ENCODE measurements at places on chromosomes 1 and 21. TPM values are rescaled to one million over a fixed set of nuclear protein-coding genes. Genes with fewer than 3 reads are reported as not detected.

DNA sequence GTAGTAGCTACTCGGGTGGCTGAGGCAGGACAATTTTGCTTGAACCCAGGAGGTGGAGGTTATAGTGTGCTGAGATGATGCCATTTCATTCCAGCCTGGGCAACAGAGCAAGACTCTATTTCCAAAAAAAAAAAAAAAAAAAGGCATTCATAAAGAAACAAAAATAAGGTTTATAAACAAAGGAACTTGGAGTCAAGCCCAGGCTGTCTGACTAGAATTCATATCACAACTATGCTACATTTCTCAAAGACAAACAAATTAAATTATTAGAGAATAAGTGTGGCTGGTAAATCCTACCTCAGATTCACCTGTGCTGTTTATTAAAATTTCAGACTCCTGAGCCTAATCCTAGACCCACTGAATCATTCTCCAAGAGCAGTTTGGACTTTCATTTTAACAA lies 4.2 kb downstream of the GCLM start:
- no peak for DNase-seq

GRCh38 chr1:40363721-40364120 lies 9.8 kb upstream of the SMAP2 start:
- no peak for DNase-seq

Gene CFAP57
- 0.09 TPM for total RNA-seq

GRCh38 chr1:175591083-175591743 lies 152.2 kb downstream of the TNR start:
- no peak for DNase-seq

DNA sequence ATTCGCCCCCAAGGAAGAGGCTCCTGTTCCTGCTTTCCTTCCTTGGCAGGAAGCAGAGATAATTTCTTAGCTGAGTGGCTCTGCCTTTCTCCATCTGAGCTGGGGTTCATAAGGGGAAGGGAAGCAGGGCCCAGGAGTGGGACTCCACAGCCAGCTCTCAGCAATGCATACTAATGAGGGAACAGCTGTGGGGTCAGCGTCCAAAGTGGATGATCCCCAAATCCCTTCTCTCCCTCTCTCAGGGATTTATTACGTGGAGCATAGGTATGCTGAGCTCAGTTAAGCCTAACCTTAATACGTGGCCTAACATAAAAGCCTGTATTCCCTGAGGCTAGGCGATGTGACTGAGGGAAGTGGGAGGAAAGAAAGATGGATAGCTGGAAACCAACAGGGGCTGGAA lies 87.3 kb upstream of the CTTNBP2NL start:
- no peak for DNase-seq

GRCh38 chr1:240693036-240693435 lies 81.1 kb upstream of the GREM2 start:
- DNase-seq, result no peak

Gene GBP6
- total RNA-seq, result not detected

GRCh38 chr1:14724246-14724645 lies 125.8 kb downstream of the KAZN start:
- no peak for DNase-seq

- DNase-seq, result no peak
Measured at GRCh38 chr1:76867342-76868130, at the start of gene ST6GALNAC5. Gene ST6GALNAC5, plus strand, starts transcription at chr1:76867480.

DNA sequence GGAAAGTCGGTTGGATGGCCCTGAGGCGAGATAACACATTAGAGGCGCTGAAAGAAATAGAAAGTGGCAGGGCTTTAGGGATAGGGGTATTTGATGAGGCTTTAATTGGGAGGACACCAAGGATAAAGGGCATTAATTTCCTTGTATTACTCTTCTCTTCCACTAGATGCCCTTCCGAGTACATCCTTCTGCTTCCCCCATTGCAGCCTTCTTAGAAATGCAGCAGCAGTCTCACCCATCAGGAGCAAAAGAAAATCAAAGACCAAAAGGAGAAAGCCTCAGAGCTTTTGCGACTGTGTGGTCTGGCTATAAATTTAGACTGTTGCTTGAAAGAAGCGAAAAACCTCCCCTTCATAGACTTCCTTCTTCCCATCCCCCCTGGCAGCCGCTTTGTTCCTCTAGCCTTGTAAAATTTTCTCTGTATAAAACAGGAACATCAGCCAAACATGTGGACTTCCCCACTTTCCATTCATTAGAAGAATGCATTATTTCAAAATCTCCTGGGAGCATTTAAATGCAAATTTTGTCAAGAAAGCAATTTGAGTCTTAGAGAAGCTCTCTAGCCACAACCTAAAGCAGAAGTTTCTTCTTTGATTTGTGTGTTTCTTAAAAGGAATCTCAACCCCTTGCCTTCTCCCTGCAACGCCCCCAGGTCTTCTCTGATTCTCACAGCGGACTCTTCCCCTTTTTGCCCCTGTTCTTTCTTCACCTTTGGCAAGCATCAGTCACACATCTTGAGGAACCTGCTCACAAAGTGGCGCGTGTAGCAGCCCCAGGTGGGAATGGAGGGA lies 76.6 kb downstream of the NDUFS5 start:
- no peak for DNase-seq

Gene C1orf87
- not detected for total RNA-seq

GRCh38 chr1:46442317-46443161 lies 47.1 kb upstream of the DMBX1 start:
- DNase-seq, result peak; percentile 92

Gene CCDC190
- 0.37 TPM for total RNA-seq

Gene CA14
- not detected for total RNA-seq

GRCh38 chr1:37901191-37901892 lies 42.0 kb upstream of the MTF1 start:
- DNase-seq, result no peak

Gene AMY1B
- not detected for total RNA-seq

GRCh38 chr1:64848136-64848535 lies 103.3 kb downstream of the RAVER2 start:
- no peak for DNase-seq

DNA sequence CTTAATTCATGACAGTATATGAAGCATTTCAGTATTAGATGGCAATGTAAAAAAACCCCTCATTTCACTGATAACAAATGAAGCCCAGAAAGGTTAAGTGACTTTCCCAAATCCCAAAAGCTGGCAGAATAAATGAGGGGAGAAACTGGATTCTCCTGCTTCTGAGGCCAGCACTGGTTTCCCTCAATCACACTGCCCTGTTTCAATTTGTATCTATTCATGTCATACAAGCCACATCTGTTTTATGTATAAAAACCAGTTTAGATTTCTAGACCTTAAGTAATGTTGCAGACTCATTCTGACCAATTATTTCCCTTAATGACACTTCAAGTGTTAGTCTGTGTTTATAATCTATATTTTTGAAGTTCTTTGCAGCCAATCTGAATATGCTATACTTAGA lies 16.8 kb downstream of the PLPPR4 start:
- no peak for DNase-seq

Gene UMODL1
- not detected for total RNA-seq
